ENCODE measurements at places on chromosomes 13 and 19.

- peak; percentile 44 for DNase-seq
These were observed 814 bp downstream of the S1PR2 start for GRCh38 chr19:10230173-10230860.

DNA sequence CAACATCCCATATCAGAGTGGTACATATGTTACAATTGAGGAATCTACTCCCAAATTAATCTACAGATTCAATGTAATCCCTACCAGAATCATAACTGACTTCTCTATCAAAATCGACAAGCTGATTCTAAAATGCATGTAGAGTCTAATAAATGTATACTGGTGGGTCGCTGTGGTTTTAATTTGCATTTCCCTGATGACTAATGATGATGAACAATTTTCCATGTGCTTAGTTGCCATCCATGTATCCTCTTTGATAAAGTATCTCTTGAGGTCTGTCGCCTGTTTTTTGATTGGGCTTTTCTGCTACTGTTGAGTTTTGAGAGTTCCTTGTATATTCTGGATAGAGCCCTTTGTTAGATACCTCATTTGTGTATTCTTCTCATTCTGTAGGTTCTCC lies 43.8 kb downstream of the KLF12 start:
- DNase-seq: peak; percentile 13

DNA sequence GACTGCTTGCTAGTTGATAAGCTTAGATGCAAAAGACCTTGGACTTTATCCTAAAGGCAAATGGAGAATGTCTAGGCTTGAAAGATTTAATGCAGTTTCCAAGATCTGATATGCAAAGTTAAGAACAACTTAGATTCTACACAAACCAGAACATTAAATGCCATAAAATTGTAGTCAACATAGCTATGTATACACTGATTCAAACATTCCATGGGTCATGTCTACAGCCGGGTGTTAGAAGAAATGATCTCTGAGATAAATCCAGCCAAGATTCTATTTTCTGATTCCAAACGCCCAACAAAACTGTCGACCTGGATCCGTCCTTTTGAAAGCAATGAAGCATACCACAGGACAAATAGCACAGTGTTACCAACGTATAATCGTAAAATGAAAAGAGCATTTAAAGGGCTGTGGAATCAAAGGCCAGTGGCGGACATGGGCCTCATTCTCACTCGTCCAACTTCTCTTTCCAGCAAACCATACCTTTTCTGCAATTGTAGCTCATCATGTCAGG lies 52.7 kb downstream of the KCTD12 start:
- no peak for DNase-seq

GRCh38 chr13:45851171-45851921 lies at the start of gene SIAH3:
TSS of gene SIAH3 (minus strand) at chr13:45851753. CDS start at chr13:45851629, 124 bp downstream.
- DNase-seq: no peak

DNA sequence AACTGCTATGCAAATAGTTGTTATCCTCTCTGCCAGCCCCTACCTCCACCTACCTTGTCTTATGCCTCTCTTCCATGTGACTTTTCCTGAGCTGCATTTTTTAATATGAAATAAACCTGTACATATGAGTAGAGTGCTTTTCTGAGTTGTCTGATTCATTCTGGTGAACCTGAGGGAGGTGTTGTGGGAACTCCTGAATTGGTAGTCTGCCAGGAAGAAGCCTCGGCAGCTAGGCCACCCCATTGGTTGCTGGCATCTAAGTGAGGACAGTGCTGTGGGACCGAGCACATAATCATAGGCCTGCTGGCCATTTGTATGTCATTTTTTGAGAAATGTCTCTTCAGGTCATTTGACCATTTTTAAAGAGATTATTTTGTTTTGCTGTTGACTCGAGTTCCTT lies 1146.8 kb downstream of the UQCRFS1 start:
- DNase-seq: no peak

- no peak for DNase-seq
These were observed 552.3 kb upstream of the ARGLU1 start for GRCh38 chr13:107119989-107120881.

DNA sequence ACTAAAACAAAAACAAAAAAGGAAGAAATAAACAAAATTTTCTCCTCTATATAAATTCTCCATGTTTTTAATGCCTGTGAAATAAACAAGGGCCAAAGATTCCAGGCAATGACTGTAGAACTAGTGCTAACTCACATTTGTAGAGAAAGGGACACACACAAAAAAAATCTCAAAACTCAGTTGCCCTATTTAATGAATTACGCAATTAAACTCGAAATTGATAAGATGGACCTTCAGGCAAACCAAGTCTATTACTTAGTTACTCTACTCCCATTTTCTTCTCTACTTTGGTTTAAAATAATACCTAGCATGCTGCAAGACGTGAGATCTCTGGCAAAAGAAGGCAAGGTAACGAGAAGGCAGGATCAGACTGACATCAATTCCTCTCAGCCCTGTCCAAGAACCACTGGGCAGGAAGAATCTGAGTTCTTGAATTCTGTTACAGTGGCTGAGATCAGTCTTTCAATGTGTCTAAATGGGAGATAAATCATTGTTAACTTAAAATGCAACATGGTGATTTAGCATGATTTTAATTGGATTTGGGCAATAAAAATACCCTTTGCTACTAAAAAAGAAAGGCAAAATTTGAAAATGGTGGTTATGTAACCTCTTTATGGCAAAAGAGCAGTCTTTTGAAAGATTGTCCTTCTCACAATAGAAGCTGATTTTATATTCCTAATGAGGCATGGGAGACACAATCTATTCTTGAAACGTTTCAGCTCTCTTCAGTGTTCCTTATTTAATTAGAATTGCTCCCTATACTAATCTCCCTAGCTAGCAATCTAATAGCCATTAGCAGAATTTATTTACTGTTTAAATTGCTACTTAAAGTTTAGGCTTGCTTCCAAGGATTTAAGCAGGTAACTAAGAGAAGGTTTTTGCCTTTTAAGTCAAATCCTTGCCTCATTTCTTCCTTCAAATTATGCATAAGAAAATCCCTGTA lies 25.9 kb downstream of the SPRY2 start:
- DNase-seq: no peak

GRCh38 chr19:46791944-46792343 lies 3.5 kb upstream of the SLC1A5 start:
- no peak for DNase-seq

DNA sequence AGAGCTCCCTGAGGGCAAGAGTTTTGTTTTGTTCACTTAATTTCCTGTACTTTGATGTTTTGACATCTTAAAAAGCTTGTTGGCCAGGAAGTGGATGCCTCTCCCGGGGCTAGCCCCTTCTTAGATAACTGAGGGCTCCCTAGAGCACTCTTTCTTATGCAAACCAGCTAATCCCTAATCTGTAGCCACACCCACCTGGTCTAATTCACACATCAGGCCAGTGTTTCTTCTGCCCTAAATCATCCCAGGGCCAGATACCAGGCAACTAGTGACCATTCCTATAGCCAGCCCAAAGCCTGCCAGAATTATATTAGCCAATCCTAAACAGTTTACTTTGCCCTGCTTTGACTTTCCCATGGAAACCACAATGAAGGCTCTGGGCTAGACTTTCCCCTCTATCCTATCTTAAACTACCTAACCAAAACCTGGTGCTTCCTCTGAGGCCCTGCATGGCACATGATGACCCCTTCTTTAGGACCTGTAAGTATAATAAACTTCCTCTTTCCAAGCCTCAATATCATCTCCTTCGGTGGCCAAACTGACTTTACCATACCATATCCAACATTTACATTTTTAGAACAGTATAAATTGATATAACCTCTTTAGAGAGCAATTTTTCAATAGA lies 24.8 kb downstream of the WBP4 start:
- DNase-seq: no peak

- DNase-seq: no peak
These were observed 10.4 kb downstream of the PSPC1 start for GRCh38 chr13:19772306-19772705.

- no peak for DNase-seq
These were observed 7.7 kb downstream of the ZNF543 start for GRCh38 chr19:57327993-57328392.

GRCh38 chr19:6021878-6022569 lies 44.1 kb upstream of the RANBP3 start:
- peak; percentile 49 for DNase-seq
